ENCODE measurements at places on chromosomes 5 and 9.

- no peak for DNase-seq
These were observed 185.0 kb downstream of the ZNF608 start for GRCh38 chr5:124561451-124561850.

- DNase-seq, result no peak
These were observed 22.4 kb downstream of the NRG2 start for GRCh38 chr5:140020601-140021177.

- no peak for DNase-seq
These were observed 9.6 kb upstream of the NME5 start for GRCh38 chr5:138148811-138149210.

GRCh38 chr5:67702008-67702407, 505.4 kb upstream of the CD180 start:
- DNase-seq, result no peak

DNA sequence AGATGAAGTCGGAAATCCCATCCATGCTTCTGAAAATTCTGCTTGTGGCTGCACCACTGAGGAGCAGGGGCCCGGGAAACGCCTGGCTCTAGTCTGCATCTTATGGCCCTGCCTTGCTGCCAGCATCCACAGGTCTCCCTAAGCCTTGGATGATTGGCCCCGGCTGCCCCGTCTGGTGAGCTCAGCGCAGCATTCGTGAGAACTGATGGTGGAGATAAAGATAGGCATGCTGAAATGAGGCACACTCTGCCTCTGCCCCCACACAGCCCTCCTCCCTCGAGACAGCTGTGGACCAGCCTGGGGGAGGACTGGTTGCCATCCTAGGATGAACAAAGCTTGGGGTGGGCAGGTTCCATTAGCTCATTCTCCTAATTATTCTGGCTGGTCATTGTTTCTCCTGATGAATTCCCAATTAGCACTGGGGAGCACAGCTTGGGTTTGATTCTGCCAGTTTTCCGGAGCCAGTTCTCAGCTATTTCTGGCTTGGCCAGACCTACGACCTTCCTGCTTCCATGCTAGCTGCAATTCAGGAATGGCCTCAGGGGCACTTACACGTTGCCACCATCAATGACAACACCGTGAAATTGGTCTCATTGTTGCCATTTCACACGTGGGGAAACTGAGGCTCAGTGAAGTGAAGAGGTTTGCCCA, 62.8 kb upstream of the CPEB4 start:
- DNase-seq, result no peak

DNA sequence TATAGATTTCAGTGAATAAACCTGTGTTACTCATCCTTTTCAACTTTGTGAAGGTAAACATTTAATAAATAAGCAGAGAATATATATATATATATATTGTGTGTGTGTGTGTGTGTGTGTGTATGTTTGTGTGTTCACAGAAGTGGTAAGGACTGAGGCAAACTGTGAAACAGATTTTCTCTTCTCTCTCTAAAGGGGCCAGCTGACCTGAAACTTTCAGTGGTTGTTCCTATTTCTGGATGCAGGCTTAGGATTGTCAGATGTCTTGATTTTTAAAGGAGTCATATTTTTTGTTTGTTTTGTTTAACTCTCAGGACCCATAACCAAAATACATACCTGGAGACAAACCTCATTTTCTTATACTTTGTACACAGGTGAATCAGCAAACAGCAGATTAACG, 714.9 kb upstream of the MEF2C start:
- DNase-seq, result no peak

DNA sequence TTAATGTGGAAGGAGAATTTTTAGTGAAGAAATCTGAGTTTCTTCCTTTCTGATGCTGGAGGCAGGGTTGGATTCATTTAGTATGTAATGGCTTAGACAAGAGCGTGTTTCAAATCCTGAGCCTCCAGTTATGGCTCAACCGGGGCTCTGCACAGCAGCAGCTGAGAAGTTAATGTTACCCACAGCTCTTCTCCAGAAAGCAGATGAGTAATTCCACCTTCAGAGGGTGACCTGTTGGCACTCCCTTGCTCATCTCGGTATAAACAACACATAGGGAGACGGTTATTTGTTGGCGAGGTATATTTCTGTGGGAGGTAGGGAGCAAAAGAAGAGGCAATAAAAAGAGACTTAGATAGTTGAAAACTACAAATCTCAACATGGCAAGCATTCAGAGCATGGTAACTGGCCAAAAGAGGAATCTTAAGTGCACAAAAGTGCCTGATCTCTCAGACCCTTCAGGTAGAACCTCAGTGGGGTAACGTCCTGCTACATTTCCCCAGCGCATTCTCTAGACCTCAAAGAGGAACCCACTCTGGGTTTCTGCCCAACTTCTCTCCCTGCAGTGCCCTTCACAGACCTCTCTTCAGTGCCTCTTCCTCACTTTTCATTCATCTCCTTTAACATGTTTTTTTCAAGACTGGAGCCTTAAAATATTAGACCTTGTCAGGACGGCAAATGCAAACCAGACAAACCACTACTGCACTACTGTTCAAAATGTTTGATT, 417.5 kb upstream of the ADAMTSL1 start:
- no peak for DNase-seq

Data from activated CD4-positive, alpha-beta T cell treated with anti-CD3 and anti-CD28 coated beads for 4 hours (primary cell).